ENCODE measurements at places on chromosomes 7 and 10. TPM values are rescaled to one million over a fixed set of nuclear protein-coding genes. Genes with fewer than 3 reads are reported as not detected.

Gene OR6B1
- not detected for total RNA-seq

Gene MSMB
- total RNA-seq, result not detected

GRCh38 chr10:3494131-3494837, 290.7 kb downstream of the KLF6 start:
- peak; percentile 97 for DNase-seq

Gene EVX1
- total RNA-seq, result not detected

DNA sequence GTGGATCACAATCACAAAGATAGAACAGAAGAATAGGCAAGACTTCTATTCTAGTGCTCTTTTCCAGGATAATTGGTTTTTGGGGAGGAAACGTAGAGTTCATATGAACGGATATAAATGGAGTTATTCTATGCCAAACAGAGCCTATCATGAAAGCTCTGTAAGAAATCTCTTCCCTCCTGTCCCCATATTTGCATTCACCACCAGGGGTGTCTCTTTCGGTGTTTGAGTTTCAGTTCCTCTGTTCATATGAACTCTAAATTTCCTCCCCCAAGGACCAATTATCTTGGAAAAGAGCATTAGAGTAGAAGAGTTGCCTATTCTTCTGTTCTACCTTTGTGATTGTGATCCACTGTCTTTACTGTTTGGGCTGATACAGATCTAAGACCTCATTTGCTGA, 48.3 kb upstream of the CDC14C start:
- peak; percentile 7 for DNase-seq

DNA sequence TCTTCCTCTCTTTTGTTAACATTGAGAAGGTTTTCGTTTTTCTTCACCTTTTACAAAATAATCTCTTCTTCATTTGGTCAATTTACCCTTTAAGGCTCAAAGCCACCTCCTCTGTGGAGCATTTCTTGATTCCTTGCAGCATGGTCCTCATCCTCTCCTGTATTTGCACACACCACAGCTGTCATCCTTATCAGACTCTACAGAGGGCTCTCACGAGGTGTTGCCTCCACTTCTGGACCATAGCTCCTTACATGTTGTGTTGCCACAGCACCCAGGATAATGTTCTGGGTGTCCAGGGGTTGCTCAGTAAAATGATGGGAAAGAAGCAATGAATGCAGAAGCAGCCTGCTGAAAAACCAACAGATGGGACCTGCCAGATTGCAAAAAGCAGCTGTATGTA, 192.8 kb downstream of the SH2D4B start:
- no peak for DNase-seq

DNA sequence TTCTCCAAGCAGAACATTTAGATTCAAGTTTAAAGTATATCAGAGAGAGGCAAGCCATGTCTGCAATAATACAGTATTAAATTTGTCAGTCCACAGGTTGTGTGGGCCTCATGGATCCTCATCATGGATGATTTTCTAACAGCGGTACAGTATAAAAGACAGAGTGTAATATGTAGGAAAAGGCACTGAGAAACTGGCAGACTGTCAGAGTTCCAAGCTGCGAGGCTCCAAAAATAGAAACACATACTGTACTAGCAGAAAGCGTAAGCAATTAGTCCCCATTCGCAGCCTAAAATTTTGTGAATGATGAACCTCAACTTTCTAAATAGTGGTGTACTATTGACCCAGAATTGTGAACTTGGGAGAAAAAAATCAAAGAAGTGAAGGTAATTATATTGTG, 933.3 kb downstream of the XPNPEP1 start:
- DNase-seq, result no peak

Gene HOXA5
- 5.6 TPM for total RNA-seq

DNA sequence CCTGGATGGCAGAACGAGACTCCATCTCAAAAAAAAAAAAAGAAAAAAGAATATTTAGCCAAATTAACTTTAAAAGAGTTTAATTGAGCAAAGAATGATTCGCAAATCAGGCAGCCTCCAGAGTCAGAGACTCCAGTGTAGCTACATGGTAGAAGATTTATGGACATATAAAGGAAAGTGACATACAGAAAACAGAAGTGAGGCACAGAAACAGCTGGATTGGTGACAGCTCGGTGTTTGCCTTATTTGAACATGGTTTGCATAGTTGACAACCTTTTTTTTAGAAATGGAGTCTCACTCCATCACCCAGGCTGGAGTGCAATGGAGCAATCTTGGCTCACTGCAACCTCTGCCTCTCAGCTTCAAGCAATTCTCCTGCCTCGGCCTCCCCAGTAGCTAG, 35.2 kb upstream of the TNS3 start:
- DNase-seq, result no peak

- no peak for DNase-seq
These were observed 226.6 kb upstream of the RHOBTB1 start for GRCh38 chr10:61170594-61170993.

Gene MLXIPL
- total RNA-seq, result not detected

DNA sequence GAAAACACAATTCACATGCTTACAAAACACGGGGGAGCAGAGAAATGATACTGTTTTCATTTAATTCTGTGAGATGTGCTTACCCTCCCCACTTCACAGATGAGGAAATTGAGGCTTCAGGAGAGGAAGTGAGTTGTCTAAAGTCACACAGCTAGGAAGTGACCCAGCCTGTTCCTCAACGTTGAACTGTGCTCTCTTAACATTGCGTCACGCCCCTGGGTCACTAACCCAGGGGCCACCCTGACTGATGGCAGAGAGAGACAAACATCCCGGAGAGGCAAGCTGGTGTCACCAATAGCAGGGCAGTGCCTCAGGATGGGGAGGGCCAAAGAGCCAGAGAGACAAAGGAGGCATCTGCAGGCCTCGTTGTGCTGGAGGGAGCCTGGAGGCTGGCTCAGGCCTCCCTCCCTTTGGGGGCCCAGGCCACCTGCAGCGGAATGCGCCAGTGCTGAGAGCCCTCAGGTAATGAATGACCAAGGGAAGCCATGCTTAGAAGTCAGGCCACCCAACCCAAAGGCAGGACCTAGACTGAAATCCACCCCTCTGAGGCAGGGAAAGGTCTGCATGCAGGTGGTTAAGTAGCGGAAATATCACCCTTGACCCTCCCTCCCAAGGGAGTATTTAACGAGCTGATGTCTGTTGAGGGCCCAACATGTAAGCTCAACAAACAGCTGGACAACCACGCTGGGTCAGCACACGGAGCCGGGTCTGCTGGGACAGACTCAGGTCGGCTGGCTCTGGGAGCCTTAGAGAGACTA, 81.3 kb downstream of the C10orf105 start:
- DNase-seq, result no peak

Gene APBB1IP
- 6.4 TPM for total RNA-seq

Gene ZNF804B
- not detected for total RNA-seq

- peak; percentile 54 for DNase-seq
These were observed 132.1 kb downstream of the NRBF2 start for GRCh38 chr10:63265222-63265617.

Gene PSAP
- total RNA-seq, result 324 TPM

- DNase-seq, result no peak
These were observed 50.8 kb upstream of the PHYHIPL start for GRCh38 chr10:59125666-59126065.

Measured in RPMI7951 (cell line).